ENCODE measurements at places on chromosomes 16 and 17.

DNA sequence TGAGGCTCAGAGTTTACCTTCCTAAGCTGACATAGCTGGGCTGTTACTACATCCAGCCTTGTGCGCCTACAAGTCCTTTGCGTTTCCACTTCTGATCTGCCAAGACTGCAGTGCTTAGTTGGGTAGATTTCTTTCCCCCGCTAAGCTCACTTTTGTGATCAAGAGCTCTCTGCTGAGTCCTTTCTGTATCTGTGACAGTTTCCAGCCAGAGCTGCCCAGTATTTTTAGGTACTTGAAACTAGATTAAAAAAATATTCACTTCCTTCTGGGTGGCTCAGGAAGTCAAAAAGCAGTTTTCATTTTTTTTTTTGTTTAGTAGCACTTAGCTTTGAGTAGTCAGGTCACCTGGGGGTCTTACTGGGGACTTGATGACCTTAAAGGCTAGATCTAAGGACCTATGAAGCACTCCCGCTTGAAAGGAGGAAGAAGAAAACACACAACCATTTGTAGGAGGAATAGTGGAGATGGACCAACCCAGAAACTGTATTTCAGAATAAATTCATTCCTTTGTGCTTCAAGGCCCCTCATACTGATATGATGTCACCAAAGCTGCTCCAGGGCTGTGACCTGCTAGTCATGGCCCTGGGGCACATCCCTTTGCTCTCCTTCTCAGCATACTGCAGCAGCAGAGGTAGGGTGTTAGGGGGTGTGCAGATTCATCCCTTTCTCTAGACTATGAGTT lies 75.6 kb upstream of the HNF1B start:
- DNase-seq: no peak

DNA sequence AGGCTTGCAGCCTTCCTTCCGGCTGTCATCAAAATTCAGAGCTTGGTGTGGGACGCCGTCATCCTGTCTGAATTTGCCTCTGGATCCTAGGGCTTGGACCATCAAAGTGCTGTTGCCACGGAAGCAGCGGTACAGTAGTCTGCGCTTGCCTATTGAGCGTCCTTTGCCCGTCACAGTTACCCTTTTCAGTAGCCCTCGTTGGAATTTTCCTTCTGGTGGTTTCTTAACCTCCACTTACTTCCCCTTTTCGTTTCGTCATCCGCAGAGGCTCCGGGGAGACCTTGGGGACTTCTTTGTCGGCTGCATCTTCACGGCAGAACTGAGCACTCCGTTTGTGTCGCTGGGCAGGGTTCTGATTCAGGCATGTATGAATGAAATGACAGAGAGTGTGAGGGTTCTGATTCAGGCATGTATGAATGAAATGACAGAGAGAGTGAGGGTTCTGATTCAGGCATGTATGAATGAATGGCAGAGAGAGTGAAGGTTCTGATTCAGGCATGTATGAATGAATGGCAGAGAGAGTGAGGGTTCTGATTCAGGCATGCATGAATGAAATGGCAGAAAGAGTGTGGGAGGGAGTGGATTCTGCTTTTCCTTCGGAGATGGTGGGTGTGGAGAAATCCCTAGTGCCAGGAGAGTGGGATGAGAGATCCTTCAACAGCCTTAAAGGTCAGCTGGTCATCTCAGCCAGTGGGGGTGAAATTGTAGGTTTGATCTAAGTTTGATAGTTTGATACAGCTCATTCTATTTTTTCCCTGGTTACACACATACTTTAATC lies 8.0 kb downstream of the TLCD3A start:
- DNase-seq: no peak

- no peak for DNase-seq
Measured at GRCh38 chr16:50685462-50686063, 4.5 kb upstream of the SNX20 start.

DNA sequence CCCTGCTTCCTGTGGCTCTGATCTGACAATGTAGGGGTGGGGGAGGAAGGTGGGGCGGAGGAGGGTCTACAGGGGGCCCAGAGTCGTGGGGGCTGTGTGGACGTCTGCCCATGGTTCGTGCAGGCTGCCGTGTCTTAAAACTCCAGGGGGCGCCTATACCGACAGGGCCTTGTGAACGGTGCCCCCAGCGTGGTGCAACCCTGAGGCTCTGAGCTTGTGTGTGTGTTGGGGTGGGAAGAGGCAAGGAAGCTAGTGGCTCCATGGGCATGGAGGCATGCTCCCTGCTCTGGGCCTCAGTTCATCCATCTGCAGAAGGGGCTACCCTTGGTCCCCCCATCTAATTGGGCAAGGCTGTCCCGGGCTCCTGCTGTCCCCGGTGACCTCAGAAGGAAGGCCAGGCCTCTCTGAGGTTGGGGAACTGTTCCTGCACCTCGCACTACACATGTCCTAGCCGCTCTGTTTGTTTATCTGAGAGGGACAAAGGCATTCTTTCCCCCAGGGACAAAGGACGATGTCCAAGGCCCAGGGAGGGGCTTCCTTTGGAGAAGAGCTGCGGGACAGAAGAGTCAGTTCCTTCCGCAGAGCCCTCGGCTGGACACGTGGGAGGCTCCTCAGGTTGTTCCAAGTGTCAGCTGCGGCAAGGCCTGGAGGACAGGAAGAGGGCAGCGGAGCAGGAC lies 13.5 kb downstream of the CA4 start:
- no peak for DNase-seq

DNA sequence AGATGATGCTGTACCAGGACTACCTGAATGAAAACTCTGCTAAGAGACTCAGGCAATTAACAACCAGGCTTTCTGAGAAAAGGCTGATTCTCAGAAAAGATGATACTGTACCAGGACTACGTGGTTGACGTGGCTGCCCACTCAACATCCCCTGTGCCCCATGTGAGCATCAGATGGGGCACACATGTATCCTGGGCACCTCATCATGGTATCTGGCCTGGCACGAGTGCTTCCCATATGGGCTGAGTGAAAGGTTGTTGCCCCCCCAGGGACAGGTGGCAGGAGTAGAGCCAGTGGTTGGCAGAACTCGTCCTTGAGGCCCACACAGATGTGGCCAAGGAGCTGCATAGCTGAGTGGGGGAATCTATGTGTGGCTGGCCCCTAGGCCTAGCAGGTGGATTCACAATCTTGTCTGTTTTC lies 3.5 kb upstream of the CES4A start:
- DNase-seq: peak; percentile 53

GRCh38 chr17:79982986-79983385 lies 52.7 kb downstream of the TBC1D16 start:
- no peak for DNase-seq

DNA sequence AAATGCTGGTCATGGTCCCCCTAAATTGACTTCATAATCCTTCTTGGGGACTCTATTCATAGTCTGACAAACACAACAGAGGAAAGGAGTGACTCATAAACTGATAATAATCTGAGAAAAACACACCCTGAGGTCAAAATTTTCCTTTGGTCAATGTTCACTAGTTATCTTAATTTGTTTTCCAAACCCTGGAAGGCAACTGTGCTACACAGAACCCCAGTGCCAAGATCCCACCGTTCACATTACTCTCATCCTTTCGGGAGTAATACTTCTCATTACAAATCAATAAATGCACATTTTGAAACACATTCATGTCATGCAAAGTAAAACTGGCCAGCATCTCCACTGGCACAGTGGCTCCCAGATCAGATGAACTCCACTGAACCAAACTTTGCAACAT lies 23.2 kb downstream of the COIL start:
- DNase-seq: no peak

DNA sequence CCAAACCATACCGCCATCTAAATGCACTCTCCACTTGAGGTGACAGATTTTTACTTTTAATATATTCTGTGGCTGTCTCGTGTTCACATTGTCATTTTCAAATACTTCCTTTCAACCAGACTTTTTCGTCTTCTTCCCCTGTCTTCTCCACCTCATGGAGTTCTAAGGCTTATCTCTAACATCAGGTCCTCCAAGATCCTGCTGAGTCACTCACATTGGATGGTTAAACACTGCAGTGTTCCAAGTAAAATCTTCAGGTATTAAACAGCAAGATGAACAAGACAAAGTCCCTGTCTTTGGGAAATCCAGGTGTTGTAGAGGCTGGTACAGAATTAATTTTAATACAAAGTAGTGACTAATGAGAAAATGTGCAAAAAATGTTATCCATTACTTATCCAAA lies 330.2 kb upstream of the KIF2B start:
- no peak for DNase-seq

DNA sequence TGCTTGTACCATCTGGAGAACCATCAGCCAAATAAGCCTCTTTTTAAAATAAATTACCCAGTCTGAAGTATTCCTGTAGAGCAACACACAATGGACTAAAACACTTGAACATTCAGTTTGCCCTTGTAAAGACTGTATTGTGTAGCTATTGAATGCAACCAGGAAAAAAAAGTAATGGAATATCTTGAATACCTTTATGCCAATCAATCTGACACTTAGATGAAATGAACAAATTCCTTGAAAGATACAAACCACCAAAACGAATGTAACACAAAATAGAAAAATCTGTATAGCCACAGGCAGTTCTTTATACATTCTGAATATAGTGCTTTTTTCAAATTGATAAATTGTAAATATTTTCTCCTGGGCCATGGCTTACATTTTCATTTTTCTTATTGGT lies 63.3 kb upstream of the KCNJ16 start:
- DNase-seq: no peak

- DNase-seq: no peak
Measured at GRCh38 chr16:3004781-3005284, 7.9 kb upstream of the CLDN9 start.

DNA sequence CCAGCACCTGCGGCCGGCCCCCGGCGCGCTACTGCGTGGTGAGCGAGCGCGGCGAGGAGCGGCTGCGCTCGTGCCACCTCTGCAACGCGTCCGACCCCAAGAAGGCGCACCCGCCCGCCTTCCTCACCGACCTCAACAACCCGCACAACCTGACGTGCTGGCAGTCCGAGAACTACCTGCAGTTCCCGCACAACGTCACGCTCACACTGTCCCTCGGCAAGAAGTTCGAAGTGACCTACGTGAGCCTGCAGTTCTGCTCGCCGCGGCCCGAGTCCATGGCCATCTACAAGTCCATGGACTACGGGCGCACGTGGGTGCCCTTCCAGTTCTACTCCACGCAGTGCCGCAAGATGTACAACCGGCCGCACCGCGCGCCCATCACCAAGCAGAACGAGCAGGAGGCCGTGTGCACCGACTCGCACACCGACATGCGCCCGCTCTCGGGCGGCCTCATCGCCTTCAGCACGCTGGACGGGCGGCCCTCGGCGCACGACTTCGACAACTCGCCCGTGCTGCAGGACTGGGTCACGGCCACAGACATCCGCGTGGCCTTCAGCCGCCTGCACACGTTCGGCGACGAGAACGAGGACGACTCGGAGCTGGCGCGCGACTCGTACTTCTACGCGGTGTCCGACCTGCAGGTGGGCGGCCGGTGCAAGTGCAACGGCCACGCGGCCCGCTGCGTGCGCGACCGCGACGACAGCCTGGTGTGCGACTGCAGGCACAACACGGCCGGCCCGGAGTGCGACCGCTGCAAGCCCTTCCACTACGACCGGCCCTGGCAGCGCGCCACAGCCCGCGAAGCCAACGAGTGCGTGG lies 1.5 kb downstream of the NTN1 start:
- no peak for DNase-seq

GRCh38 chr16:28981517-28981916 lies 3.3 kb upstream of the LAT start:
- no peak for DNase-seq

DNA sequence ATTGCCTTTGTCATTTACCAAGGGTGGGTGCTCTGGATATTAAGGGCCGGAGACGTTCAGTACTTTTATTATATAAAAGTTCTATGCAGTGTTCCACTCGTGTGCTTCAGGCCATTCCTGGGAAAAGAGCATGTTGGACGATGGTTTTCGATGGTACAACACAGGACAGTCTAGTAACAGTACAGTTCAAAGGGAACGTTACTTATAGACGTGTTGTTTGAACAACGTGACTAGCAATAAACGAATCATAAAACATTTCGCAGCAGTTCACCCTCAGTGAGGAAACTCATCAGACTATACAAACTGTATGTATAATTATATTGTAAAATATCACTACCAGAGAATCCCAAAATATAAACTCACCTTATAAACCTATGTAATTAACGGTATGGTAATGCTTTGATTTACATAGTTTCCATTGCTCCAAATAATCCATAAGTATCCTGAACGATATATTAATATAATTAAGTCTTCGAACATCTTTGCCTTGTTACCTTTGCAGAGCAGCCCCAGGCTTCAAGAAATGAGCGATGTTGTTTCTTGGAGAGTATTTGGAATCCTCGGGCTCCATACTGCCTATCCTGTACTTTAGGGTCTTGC lies 589 bp downstream of the NMT1 start:
- no peak for DNase-seq

DNA sequence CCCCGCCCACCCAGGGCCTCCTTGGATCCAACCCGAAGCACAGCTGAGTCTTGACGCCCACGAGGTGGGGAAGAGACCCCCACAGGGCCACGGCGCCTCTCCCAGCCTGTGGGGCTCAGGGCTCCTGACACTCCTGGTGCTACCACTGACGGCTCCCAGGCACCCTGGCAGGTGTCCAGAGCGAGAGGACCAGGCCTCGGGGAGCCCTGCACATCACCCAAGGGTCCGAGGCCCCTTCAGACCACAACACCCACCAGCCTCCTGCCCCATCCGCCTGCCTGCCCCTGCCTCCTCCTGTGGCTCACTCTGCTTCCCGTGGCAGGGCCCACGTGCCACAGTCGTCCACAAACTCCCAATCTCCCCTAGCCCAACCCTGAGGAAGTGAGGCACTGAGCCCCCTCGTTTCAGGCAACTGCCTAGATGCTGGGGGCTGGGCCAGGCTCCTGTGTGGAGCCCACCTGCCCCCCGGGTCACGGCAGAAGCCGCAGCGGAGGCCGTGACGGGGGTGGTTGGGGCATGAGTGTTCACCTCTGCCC lies 28.3 kb upstream of the AATK start:
- DNase-seq: no peak

DNA sequence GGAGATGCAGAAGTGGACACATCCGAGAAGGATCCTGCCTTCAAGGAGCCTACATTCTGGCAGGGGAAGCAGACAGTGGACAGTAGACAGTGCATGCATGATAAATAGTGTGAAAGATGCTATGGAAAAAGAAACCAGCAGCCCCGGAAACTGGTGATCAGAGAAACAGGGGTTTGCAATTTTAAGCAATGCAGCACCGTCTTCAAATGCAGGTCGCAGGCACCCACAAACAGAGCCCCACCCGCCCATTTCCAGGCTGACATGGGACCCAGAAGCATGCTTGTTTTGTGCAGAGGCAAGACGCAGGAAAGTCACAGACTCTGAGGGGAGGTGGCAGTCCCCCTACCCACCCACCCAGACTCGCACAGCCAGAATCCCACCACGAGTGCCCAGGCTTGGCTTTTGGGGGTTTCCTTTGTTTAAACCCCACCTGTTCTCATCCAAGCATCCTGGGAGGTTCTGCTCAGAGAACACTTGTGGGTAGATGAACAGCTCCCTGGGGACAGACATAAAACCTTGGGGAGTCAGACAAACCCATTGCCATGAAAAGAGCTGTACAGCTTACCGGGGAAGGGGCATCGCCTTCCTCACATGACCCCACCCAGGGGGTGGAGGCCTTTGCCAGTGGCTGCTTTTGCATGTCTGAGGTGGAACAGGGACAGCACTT lies 114.3 kb downstream of the MGAT5B start:
- no peak for DNase-seq

GRCh38 chr17:76585033-76585648 lies 519 bp downstream of the ST6GALNAC2 start:
- no peak for DNase-seq

- DNase-seq: no peak
Measured at GRCh38 chr17:57860414-57860999, 10.7 kb upstream of the MRPS23 start.
